ENCODE measurements at places on chromosomes 5 and 9.

GRCh38 chr5:56267856-56268255 lies 34.7 kb upstream of the ANKRD55 start:
- no peak for DNase-seq

- peak; percentile 5 for DNase-seq
Observed at GRCh38 chr5:134451936-134452505, 40.3 kb upstream of the CDKN2AIPNL start.

DNA sequence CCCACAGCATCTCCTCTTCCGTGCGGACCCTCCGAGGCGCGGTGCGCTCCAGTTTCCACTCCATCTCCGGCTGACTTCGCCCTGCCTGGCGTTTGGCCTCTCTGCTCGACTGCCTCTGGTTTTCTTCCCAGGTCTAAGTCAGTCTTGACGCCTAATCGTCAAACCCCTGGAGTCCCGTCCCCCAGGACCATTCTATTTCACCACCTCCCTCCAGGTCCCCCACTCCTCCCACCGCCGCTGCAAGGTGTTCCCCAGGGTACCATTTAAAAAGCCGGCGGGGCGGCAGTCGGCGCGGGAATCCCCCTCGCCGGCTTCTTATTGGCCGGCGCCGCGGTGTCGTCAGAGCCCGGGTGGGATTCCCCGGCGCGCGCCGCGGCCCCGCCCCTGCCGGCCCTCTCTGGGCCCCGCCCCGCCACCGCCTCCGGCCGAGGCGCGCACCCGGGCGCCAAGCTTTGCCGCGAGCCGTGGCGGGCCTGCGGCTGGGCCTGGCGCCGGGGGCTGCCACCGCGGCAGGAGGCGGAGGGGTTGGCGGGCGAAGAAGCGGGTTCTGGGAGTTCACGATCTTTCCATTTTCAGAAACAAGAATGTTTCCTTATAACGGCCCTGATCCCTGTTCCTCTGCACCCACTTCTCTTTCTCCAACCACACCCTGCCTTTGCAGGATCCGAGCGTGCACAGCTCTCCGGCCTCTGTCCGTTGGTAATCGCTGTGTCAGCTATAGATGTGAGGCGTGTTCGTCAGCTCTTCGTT lies at the start of gene CDC20B:
CDC20B (minus strand) TSS at position 241 of the 750 bp plus-strand sequence; CDS start at position 64, 177 bp downstream.
- peak; percentile 94 for DNase-seq

DNA sequence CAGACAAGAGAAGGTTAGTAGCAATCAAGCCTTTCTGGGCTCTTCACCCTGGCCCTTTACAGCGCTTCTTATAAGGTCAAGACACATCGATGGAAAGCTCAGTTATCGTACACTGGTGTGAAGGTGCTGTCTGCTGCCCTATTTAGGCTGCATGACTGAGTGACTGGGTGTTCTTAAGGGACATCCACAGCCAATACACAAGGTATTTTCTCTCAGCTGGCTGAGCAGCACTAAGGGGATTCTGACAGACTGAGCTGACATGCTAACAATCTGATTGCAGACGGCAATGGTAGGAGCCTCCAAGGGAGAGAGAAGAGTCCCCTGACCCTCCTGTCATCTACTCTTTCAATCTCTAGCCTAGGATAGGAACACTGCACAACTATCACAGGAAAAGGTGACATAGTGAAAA lies 577.9 kb downstream of the ISL1 start:
- no peak for DNase-seq

DNA sequence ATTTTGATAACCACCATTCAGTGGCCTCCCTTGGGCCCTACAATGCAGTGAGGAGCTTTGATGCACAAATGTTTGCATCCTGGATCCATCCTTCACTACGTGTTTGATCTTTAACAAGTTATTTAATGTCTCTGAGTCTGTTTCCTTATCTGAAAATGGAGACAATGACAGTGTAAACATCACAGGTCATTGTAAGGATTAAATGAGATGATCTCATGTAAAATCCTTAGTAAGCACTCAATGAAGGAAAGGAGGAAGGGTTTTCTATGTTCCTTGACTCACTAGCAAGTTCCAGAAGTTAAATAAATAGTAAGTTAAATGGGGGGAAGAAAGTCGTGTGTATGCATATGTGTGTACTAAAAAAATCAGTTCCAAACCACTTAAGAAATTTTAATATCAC lies 9.8 kb upstream of the SLC36A3 start:
- no peak for DNase-seq

All from GM10248 (cell line).